Sigmoid colon (tissue), 7 donors: ENCODE measurements at places on chromosomes 3 and 15. TPM values are rescaled to one million over a fixed set of nuclear protein-coding genes. Genes with fewer than 3 reads are reported as not detected.

DNA sequence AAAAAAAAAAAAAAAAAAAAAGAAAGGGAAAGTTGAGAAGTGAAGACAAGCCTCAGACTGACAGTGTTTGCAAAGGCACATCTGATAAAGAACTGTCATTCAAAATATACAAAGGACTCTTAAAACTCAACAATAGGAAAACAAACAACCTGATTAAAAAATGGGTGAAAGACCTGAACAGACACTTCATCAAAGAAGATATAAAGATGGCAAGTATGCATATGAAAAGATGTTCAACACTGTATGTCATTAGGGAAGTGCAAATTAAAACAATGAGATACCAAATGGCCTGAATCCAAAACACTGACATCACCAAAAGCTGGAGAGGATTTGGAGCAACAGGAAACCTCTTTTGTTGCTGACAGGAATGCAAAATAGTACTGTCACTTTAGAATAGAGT is 48.6 kb downstream of the MCCC1 start:
- no peak for DNase-seq
- H3K36me3 ChIP-seq: peaks cover 13% of the 10 kb centered on the region
- H3K27ac ChIP-seq: no peak overlapping the region
- H3K27me3 ChIP-seq: no peaks in the 10 kb centered on the region
- H3K4me1 ChIP-seq: no peaks in the 10 kb centered on the region

GRCh38 chr3:16011376-16011775 is 163.1 kb upstream of the GALNT15 start:
- H3K27me3 ChIP-seq: no peaks in the 10 kb centered on the region
- no peaks in the 10 kb centered on the region for H3K4me1 ChIP-seq
- no peak overlapping the region for H3K4me3 ChIP-seq
- no peaks in the 10 kb centered on the region for H3K36me3 ChIP-seq
- H3K27ac ChIP-seq: no peak overlapping the region

DNA sequence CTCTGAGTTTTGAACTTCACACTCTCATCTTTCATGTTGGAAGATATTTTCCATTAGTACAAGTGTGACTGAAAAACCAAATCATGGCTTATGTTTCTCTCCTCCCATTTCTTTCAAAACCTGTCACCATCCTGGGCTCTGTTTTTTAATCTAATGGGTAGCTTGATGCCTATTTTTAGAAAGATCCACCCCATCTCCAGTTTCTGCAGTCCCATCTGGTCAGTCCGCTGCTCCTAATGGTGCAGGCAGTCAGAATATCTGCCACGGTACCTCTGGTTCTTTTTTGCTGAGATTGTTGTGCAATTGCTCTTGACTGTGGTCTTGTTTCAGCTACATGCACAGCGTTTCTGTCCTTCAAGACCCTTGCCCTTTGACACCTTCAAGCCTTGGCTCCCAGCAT is 240.9 kb upstream of the CADM2 start:
- no peak overlapping the region for H3K27ac ChIP-seq
- no peak overlapping the region for H3K4me3 ChIP-seq
- no peak for DNase-seq

DNA sequence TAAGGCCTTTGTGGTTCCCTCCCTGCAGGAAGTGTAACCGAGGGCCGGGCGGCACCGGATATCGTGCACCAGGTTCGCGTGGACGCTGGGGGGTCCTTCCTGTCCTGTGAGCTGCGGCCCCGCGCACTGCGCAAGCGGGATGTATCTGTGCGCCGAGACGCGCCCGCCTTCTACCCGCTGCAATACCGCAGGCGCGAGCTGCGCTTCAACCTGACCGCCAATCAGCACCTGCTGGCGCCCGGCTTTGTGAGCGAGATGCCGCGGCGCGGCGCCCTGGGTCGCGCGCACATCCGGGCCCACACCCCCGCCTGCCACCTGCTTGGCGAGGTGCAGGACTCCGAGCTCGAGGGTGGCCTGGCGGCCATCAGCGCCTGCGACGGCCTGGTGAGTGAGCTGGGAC is 35.9 kb downstream of the SAXO2 start:
- H3K27ac ChIP-seq: no peak overlapping the region
- H3K4me3 ChIP-seq: no peak overlapping the region
- no peak for DNase-seq
- no peaks in the 10 kb centered on the region for H3K4me1 ChIP-seq
- H3K36me3 ChIP-seq: no peaks in the 10 kb centered on the region

DNA sequence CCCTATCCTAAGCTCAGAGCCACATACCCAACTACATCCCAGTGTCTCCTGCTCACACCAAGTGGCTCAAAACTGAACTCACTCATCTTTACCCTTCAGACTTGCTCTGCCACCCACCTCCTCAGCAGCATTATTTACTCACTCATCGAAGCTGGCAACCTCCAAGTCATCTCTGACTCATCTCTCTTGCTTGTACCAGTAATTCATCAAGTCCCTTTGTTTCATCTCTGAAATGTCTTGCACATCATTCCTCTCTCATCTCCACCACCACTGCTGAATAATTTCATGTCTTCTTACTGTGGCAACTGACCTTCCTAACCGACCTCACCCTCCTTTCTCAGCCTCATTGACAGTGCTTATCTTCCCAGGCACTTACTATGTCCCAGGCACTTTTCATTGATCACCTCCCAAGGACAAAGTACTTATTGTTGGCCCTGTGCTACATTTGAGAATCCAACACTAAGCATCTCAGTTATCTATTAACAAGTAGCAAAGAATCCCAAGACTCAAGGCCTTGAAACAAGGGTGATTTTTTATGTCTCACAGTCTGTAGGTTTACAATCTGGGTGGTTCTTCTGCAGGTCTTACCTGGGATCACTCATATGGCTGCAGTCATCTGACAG is 82.0 kb downstream of the MRPL46 start:
- no peaks in the 10 kb centered on the region for H3K4me1 ChIP-seq
- no peaks in the 10 kb centered on the region for H3K36me3 ChIP-seq
- H3K27me3 ChIP-seq: no peaks in the 10 kb centered on the region
- H3K4me3 ChIP-seq: no peak overlapping the region

GRCh38 chr15:73723191-73723590 is 30.0 kb downstream of the INSYN1 start:
- no peaks in the 10 kb centered on the region for H3K27me3 ChIP-seq
- no peak overlapping the region for H3K4me3 ChIP-seq
- DNase-seq: no peak
- H3K4me1 ChIP-seq: no peaks in the 10 kb centered on the region
- no peaks in the 10 kb centered on the region for H3K36me3 ChIP-seq

- no peaks in the 10 kb centered on the region for H3K27me3 ChIP-seq
- no peak overlapping the region for H3K27ac ChIP-seq
- H3K4me3 ChIP-seq: no peak overlapping the region
- no peaks in the 10 kb centered on the region for H3K36me3 ChIP-seq
These were observed 103.8 kb downstream of the WDR76 start for GRCh38 chr15:43930556-43930955.

- no peak overlapping the region for H3K4me3 ChIP-seq
- no peak overlapping the region for H3K27ac ChIP-seq
- no peaks in the 10 kb centered on the region for H3K36me3 ChIP-seq
- no peaks in the 10 kb centered on the region for H3K27me3 ChIP-seq
- no peaks in the 10 kb centered on the region for H3K4me1 ChIP-seq
These were observed 80.1 kb downstream of the CLDN1 start for GRCh38 chr3:190242147-190242546.

The LRRIQ4 gene
- total RNA-seq: not detected

The MOBP gene
- total RNA-seq: not detected

The DPPA4 gene
- not detected for total RNA-seq

The CALML4 gene
- total RNA-seq: 4.4 TPM

The CDCP1 gene
- 0.83 TPM for total RNA-seq

The MST1R gene
- 2.0 TPM for total RNA-seq

The CNTN3 gene
- total RNA-seq: 1.2 TPM
